ENCODE measurements at places on chromosomes 16 and 17. TPM values are rescaled to one million over a fixed set of nuclear protein-coding genes. Genes with fewer than 3 reads are reported as not detected.

DNA sequence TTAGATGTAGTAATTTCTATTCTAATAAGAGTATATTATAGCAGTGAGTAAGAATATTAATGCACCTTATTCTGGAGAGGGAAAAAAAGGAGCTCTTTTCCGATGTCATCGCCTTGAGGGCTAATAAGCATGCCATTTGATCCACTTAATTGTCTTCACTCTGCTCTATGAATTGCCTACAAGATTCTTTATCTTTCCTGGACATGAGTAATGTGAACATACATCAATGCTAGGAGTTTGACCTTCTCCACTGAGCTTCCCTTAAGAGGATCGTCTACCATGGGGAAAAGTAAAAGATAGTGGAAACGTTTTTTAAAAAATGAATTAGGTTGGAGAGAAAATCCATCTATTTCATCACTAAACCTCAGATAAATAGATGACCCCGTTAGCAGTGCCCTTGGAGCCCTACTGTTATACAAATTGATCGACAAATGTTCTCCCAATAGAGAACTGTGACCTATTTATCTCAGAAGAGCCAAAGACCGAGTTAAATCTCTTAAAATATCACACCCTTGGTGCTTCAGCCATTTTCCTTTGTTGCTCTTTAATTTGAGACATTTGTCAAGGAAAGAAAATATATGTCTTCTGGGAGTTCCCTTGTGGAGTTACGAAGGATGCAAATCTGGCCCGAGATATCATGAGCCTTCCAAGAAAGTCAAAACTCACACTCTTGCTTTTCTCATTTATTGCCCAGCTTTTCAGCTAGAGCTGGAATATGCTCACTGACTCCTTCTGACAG, 898.5 kb downstream of the KCNJ2 start:
- DNase-seq = no peak

- no peak for DNase-seq
Observed at GRCh38 chr17:14803826-14804225, 461.3 kb downstream of the PMP22 start.

- no peak for DNase-seq
Observed at GRCh38 chr16:4138713-4139112, 22.5 kb upstream of the ADCY9 start.

GRCh38 chr17:78717431-78717980, 64.6 kb downstream of the CYTH1 start:
- DNase-seq = no peak

GRCh38 chr17:61323909-61324868, 75.5 kb upstream of the TBX2 start:
- no peak for DNase-seq

- DNase-seq = no peak
Observed at GRCh38 chr17:81940538-81941483, 3.7 kb upstream of the PYCR1 start.

GRCh38 chr16:1794221-1794871, 841 bp upstream of the IGFALS start:
- DNase-seq = no peak

- no peak for DNase-seq
Observed at GRCh38 chr16:84144209-84144858, 643 bp downstream of the HSDL1 start.

GRCh38 chr17:74201250-74201649, 2.2 kb upstream of the RPL38 start:
- peak; percentile 66 for DNase-seq

DNA sequence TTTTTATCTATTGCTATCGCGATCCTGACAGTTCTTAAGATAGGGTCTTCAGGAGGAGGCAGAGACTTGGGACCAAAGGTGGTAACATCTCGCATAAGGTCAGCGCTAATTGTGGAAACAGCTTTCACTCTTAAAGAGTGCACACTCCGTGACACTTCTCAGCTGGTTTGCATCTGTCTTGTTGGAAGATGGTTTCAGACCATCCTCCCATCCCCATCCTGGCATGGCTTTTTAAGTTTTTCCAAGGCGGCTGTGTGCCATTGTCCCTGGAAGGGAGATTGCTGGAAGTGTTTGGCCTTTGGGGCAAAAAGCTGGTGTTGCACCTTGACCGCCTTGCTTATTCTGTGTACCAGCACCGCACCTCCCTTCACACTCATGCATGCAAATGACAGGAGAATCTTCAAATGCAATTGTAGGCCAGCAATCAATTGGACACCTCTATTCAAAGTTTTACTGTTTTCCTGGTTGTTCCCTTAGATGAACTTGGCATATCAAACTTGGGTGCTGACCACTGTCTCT, 1.5 kb downstream of the SOCS7 start:
- no peak for DNase-seq

DNA sequence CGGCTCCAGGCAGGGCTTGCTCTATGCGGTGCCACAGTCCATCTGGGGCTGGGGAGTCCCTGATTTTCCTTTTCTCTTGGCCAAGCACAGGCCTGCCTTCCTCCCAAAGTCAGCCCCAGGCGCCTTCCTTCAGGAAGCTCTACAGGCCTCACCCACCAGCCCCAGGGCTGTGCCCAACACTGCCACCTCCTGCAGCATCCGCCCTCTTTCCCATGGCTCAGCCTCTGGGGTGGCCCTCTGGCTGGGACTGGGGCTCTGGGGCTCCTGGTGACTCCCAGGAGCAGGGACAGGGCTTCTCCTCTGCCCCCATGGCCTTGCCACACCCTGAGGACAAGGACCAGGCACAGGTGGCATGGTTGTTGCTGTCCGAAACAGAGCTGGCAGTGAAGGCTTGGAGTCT, 817 bp downstream of the ITGB4 start:
- no peak for DNase-seq

DNA sequence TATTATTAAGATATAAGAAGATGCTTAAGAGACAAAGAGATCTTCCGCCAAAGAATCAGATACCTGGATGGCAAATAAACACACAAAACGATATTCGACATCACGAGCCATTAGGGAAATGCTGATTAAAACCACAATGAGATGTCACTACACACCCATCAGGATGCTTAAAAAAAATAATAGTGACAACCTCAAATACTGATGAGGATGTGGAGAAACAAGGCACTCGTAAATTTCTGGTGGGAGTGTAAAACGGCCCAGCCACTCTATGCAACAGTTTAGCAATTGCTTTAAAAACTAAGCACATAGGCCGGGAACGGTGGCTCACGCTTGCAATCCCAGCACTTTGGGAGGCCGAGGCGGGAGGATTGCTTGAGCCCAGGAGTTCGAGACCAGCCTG, 39.4 kb downstream of the TBC1D16 start:
- DNase-seq = no peak

- DNase-seq = no peak
Observed at GRCh38 chr16:11253009-11253994, 2.7 kb downstream of the SOCS1 start.

- DNase-seq = no peak
Observed at GRCh38 chr17:1959871-1960544, 65.1 kb downstream of the RTN4RL1 start.

Gene TTYH2
- total RNA-seq = 16.5 TPM

Gene MEIOC
- 0.10 TPM for total RNA-seq

Gene NDUFAB1
- total RNA-seq = 74.9 TPM

Gene UQCRC2
- 238 TPM for total RNA-seq

Gene PRSS53
- 1.5 TPM for total RNA-seq

Gene EFNB3
- 3.9 TPM for total RNA-seq
